IPS-NIHi11 (cell line): ENCODE measurements at places on chromosomes 3 and 15.

- DNase-seq = no peak
These were observed 82.8 kb downstream of the SLCO3A1 start for GRCh38 chr15:91936182-91936775.

DNA sequence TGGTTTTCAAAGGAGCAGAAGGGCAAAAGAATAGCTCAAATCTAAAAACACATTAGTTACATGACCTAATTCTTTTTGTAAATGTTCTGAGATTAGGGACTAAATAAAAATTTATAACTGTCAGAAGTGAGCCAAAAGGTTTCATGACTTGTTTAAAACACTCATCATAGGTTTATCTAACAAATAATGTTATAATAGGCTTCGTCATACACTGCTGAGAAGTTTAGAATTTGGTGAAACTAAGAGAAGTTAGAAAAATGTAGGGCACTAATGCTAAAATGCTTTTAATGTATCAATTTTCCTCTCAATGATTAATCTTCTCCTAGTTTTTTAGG, 468.8 kb upstream of the CDIN1 start:
- no peak for DNase-seq

DNA sequence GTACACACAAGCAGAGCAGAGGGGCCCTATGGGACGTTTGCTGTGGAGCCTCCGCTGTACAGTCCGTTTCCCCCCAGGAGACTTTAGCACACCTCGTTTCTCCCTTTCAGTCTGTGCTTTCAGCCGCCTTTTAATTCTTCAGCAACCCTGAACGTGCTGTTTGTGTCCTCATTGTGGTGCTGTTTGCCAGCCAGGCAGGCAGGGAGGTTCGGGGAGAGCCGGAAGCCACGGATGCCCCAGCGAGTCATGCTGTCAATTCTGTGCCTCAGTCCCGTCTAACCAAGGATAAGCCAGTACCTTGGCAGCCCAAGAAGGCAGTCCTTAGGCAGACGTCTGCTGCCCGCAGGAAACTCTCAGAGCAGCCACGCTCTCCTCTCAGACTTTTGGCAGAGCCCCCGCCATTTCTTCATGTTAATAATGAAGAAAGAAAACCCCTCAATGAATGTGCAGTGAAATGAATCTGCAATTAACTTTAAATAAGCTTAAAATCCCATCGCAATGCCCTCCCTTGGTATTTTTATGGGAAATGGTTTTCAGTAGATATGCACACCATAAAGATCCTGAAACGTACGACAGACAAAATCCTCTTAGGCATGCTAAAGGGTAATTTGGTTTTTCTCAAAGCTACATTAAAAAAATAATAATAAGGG, 158.6 kb downstream of the UACA start:
- no peak for DNase-seq

GRCh38 chr3:120275618-120276017, 9.4 kb downstream of the GPR156 start:
- DNase-seq = no peak

GRCh38 chr15:91956026-91956723, 102.7 kb downstream of the SLCO3A1 start:
- no peak for DNase-seq

GRCh38 chr3:18290157-18290556, 135.0 kb downstream of the SATB1 start:
- no peak for DNase-seq

DNA sequence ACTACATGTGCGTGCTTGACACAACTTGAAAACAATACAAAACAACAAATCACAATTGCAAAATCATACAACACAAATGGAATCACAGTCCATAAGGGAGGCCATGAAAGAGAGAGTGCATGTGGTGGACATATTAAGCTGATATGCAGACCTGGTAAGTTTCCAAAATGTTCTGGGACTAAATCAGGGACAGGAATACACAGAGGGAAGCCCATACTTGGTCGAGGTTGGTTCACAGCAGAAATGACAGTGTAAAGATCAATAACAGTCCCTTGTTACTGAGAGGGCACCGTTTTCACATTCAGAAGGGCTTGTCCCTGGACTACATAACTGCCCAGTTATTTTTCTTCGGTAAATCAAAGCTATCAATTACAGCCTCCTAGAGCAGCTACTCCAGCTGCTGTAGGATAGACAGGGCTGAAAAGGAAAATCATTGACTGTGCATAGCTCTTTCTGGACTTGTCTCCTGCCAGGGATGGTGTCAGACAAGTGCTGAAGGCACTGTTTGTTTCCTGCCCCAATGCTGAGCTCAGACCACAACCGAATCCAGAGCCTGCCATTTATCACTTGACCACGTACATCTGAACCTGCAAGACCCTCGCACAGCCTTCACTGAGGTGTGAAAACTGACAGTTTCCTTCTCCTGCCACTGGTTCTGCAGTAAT, 79.5 kb upstream of the KCNMB2 start:
- DNase-seq = no peak

DNA sequence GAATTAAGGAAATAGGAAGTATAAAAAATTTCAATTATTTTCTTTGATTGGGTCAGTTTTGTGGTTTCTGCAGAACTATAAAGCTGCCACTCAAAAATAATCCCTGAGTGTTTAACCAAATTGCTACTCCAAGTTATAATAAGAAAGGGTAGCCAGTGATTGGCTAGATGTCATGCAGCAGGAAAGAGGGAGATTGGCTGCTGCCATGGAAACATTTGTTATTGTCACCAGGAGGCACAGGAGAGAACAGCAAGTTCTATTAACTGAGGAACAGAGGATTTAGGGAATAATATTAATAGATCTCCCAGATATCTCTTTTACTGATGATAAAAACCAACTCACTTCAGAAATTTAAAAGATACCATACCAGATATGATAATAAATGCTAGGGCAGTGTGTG, 42.6 kb downstream of the CLDN1 start:
- DNase-seq = peak; percentile 48

GRCh38 chr3:138417559-138417982, 16.8 kb upstream of the ESYT3 start:
- DNase-seq = peak; percentile 89

DNA sequence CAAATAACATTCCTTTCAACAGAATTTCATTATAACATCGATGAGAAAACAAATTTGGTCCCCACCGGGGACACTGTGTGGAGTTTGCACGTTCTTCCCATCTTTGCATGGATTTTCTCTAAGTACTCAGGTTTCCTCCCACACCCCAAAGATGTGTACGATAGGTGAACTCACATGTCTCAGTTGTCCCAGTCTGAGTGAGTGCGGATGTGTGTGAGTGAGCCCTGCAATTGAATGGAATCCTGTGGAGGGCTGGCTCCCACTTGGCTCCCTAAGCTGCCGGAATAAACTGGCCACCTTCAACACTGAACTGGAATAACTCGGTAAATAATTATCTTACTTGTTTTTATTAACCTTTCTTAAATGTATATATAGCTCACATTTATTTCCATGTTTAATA, 77.0 kb downstream of the TRANK1 start:
- DNase-seq = no peak

DNA sequence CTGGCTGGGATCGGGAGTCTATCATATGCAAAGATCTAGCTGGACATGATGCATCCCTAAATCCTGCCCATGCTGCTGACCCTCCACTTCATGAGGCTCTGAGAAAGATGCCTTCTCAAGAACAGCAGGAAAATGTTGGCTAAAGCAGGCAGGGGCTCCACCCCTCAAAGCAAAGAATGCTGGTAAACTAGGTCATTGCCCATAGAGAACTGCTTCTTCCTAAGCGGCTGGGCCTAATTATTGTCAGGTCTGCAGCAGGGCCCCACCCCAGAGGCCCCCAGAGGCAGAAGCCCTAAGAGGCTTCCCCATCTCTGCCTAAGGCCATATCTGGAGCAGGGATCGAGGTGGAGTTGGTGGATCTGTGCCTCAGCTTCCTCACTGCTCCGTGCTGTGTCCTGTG, 447.4 kb upstream of the PROK2 start:
- DNase-seq = no peak

DNA sequence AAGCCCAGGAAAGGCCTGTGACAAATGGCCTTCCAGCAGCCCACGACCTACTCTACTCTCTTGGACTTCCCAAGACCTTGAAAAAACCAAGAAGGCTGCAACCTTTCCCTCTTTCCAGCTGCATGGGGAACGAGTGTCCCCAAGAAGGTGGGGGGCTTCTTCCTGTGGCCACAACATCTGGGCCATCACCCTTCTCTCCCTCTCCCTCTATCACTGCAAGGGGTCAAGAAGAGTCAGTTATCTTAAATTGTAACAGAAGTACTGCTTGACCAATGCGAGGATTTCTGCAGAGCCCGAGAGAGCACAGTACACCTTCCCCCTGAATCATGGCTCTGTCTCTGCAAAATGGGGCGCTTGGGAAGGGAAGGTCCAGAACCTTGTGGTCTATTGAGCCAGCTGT, 63.7 kb upstream of the ACAN start:
- DNase-seq = no peak

DNA sequence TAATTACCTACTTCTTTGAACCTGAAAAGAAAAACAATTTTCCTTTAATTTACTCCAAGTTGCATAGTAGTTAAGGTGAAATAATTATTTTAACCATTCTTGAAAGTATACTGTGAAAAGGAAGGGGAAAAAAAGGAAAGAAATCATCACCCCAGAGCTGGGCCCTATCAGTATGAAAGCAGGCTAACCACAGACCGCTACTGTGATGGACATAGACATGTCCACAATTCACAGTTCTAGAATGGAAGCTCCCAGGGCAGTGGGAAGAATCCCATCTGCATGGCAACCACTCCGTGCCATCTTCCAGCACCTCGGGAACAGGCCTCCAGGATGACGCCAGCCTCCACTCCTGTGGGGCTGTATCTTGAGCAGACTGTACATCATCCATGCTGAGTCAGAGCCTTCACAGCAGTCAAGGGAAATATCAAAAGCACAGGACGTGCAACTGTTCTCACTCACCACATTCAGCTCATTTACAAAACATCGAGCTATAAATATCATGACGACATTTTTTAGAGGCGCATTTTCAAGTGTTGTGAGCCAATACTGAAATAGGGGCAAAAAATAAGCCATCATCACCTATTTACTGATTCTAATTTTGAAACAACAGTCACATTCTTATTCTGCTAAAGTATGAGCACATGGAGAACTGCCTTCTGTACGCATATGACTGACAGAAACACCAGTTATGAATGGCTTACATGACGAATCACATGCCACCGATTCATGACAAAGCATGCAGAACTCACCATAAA, 119.7 kb downstream of the SNRK start:
- DNase-seq = no peak

GRCh38 chr3:43096761-43097160, 9.1 kb downstream of the POMGNT2 start:
- no peak for DNase-seq

- DNase-seq = no peak
These were observed 124.3 kb downstream of the ZNF280D start for GRCh38 chr15:56608993-56609392.

DNA sequence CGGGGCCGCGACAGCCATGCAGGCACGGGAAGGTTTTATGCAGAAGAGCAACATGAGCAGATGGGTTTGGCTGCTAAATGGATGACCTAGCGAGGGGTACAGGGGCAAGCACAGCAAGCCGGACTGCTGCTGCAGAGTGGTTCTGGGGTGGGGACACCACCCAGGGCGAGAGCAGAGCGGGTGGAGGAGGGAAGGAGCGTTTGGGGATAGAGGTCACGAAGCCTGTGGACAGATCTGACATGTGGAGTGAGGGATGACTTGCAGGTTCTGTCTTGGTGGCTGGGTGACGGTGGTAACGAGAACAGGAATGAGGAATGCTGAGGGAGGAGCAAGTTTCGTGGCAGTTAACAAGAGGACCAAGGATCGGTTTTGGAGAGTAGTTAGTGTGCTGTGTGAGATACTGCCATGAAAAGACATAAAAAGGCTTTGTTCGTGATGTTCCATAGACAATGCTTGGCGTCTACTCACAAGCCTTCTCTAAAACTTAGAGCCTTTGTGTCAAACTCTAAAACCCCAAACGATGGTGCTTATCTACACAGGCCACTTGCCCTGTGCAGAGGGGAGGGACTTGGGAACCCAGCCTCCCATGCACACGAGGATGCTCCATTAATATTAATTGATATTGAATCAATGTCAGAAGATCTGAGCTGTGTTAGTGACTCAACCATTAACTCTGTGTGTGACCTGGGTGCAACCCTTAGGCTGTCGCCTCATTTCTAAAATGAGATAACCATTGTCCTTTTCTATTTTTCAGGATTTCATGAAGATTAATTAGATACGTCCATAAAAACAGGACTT, 132.7 kb upstream of the SLC2A2 start:
- no peak for DNase-seq

DNA sequence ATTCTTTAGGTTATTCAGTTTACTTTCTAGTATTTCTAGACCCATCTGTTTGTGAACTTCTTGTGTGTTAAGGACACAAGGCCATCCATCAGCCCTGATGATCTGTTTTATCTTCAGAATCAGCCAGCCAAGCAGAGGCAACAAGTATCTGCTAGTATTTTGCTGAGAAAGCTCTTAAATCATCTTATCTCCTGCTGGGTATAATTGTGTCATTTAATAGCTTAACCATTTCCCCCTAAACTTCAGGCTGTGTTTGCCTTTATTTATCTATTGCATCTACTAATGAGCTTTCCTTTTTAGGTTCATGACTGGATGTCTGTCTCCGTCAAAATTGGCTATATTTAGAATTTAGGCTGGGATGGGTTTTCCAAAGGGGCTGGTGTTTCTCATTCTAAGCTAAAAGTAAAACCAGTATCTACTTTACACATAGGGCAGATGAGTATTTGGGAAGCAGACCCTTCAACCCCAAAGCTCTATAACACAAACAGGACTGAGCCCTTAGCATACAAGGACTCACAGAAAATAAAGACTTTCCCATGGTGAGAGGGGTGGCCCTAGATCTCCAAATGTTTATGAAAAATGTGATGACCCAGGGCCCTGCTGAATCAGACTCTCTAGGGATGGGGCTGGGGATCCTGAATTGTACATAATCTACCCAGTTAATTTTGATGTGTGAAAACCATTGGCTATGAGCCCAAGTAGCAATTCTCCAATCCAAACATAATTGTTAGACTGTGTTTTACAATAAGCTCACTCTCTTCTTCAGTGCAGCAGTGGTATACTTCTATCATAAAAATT, 65.3 kb upstream of the PSMD6 start:
- no peak for DNase-seq

DNA sequence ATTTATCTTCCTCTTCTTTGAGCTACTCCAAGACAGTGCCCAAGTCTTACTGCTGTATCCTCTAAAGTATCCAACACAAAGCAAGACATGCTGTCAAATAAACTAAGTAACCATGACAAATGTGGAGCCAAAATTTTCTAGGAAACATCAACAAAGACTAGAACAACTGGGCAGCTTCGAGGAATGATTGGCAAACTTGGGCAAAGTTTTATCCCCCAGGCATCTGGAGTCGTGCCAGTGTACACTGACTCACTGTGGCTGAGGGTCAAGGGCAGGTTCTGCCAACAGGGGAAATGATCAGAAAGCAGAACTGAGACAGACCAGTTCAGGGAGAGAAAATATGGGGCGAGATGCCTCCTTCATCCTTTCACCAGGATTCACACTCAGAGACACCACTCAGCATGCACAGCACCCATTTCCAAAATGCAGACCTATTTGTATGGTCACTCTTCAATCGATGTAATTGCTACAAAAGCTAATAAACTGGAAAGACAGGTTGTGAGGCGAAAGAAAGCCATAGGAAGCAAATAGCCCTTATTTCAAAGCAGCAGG, 65.8 kb downstream of the MB21D2 start:
- no peak for DNase-seq

- no peak for DNase-seq
These were observed 51.0 kb upstream of the MYZAP start for GRCh38 chr15:57540736-57541135.

GRCh38 chr3:52442409-52443267, 2.3 kb downstream of the SEMA3G start:
- no peak for DNase-seq

- no peak for DNase-seq
These were observed 627.1 kb downstream of the ROBO1 start for GRCh38 chr3:79140708-79141107.

- no peak for DNase-seq
These were observed 50.9 kb downstream of the CAPN7 start for GRCh38 chr3:15256861-15257341.
